ENCODE measurements at places on chromosomes 16 and 17. TPM values are rescaled to one million over a fixed set of nuclear protein-coding genes. Genes with fewer than 3 reads are reported as not detected.
A peak's percentile ranks its signal among the peaks of the same experiment; 100 is the strongest.

DNA sequence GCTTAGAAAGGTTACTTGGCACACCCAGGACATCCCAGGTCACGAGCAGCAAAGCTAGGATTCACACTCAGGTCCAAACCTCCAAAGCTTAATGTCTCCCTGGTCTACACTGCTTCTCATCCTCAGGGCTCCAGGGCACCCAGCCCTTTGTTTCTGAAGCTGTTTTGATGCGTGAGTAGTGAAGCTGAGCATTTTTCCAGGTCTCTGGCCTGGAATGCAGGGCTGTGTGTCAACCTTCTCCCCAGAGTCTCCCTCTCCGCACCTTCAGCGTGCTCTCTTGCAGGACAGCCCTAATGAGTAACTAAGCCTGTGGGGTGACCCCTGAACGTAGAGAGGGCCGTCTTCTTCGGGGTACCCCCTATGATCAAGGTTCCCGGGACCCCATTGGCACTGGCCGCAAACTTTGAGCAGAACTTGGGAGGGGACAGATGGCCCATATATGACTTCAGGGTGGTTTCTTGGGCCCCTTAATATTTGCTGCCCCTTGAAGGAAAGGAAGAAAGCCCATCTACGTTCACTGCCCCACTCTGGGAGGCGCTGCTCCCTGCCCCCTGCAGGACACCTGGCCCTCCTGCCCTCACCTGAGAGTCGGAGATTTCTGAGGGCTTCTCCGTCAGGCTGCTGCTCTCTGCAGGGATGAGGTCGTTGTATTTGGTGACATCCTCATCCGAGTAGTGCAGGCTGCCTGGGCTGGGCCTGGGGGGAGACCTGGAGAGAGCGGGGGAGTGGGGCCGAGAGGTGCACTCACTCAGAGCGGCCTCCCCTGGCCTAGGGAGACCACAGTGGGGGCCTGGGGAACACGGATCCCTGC, 36.4 kb upstream of the CDC42EP4 start:
- no peak for DNase-seq

Gene SCNN1B
- total RNA-seq: not detected

Gene CLDN9
- not detected for total RNA-seq

GRCh38 chr17:77872714-77873499, 85.6 kb upstream of the TNRC6C start:
- DNase-seq: peak; percentile 50

GRCh38 chr16:80144191-80144590, 396.6 kb upstream of the DYNLRB2 start:
- no peak for DNase-seq

Gene AARSD1
- total RNA-seq: 62.4 TPM

DNA sequence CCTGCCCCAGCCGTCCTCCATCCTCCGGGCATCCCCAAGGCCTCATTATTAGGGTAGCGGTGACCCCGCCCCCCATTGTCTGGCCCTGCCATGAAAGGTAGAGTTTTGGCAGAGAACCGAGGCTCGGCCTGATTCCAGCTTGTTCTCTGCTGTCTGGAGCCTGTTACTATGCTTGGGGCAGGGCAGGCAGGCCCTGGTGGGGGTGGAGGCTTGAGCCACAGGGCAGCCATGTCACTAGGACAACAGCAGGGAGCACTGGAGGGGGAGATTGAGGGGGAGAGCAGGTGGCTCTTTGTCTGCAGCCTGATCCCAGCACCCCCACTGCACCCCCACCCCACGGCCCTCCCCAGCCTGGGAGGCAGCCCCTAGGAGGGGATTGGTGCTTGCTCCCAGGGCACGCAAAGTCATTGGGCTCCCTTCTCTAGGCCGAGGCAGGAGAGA, 15.4 kb downstream of the RHBDL3 start:
- no peak for DNase-seq

Gene WFIKKN2
- not detected for total RNA-seq

Gene NLRC3
- 48.3 TPM for total RNA-seq

- DNase-seq: no peak
Measured at GRCh38 chr17:53032861-53033271, 789.9 kb upstream of the KIF2B start.

DNA sequence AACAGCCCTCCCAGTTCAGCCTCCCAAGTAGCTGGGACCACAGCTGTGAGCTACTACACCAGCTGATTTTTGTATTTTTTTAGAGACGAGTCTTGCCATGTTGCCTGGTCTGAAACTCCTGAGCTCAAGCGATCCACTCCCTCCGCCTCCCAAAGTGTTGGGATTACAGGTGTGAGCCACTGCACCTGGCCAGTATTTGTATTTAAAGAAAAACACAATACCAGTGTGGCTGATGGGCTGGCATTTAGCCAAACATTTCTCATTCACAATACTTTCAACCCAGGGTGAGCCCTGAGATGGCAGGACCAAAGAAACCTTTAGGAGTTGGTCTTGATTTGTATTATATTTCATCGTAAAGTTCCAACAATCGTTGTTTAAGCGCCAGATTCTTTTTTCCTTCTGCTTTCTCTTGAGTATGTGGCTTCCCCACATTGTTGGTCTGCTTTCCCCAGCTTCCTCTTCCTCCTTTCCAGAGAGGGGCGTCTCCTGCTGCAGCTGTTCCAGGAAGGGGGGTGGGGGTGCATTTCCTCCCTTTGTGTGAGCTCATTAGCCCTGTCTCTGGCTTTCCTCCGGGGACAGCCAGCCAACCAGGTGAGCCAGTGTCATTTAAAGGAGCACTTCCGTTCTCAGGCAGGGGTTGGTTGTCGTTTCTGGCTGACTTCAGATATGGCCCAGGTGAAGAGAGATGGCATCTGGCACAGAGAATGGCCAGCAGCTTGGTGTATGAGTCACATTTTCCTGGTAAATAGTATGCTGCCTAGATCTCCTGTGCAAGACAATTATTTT, 79.9 kb downstream of the GPRC5B start:
- no peak for DNase-seq

- no peak for DNase-seq
Measured at GRCh38 chr17:73156887-73157520, 7.8 kb upstream of the SSTR2 start.

DNA sequence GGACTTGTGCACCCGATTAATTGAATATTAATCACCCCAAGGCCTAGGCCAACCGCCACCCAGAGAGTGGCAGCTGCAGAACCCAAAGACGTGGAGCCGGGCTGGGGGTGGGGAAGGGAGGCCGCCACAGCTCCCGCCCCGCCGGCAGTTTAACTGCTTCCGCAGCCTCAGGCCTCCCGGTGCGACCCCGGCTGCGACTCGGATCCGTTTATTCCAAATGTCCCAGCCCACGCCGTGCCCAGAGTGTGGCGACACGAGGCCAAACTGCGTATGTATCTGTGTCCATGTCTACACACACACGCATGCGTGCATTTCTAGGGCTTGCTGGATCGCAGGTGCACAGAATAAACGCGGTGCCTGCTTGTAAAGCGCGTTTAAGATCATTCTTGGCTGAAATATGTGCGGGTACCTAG, 802 bp upstream of the TOB1 start:
- DNase-seq: peak; percentile 68

GRCh38 chr17:6969323-6969726, 26.5 kb upstream of the ALOX12 start:
- no peak for DNase-seq

DNA sequence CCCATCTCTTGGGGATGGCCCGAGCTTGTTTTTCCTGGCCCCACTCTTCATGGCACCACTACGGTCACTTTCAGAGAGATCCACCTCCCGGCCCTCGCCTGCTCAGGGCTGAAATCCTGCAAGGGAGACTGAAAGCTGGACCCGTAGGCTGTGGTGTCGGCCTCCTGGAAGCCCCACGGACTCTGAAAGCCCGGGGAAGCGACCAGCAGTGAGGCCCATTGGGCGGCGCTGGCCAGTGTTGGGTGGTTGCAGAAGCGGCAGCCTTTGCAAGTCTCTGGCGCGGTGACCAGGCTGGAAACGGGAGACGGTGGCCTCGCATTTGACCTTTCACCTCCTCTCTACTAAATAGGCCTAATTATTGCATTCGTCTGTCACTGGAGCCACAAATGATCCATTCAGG, 186.0 kb upstream of the FOXF1 start:
- no peak for DNase-seq

Gene FOXC2
- total RNA-seq: not detected

Gene CFAP97D1
- not detected for total RNA-seq
